ENCODE measurements at places on chromosomes 1 and 21. TPM values are rescaled to one million over a fixed set of nuclear protein-coding genes. Genes with fewer than 3 reads are reported as not detected.

DNA sequence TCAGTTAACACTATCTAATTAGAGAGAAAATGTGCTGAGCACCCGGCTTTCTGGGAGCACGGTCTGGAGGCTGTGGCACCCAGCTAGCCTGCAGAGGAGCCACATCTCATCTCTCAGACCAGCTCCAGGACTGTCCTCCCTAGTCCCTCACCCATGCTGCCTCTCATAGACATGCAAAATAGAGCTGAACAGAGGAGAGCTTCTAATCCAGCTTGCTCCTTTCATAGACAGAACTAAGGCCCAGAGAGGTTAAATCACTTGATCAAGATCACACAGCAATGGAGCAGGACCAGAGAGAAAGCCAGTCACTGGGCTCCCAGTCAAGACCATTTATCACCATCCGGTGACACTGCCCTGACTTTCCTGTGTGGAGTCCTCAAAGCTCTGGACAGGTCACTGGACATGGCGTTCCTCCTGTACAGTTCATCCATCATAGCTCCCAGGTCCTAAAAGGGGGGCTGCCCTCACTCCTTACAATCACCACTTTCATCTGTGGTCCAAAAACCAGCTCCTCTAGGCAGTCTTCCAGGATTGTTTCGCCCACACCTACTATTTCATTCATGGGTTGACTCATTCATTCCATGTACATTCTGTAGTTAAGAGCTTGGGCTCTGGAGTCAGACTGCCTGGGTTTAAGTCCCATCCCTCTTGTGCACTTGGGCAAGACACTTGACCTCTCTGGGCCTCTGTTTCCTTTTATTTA, 8.8 kb upstream of the CAMK2N1 start:
- peak; percentile 87 for DNase-seq
- peak overlapping the region; percentile 90 for H3K27ac ChIP-seq
- peaks cover 23% of the 10 kb centered on the region for H3K4me1 ChIP-seq
- H3K4me3 ChIP-seq, result no peak overlapping the region
- H3K27me3 ChIP-seq, result no peaks in the 10 kb centered on the region

DNA sequence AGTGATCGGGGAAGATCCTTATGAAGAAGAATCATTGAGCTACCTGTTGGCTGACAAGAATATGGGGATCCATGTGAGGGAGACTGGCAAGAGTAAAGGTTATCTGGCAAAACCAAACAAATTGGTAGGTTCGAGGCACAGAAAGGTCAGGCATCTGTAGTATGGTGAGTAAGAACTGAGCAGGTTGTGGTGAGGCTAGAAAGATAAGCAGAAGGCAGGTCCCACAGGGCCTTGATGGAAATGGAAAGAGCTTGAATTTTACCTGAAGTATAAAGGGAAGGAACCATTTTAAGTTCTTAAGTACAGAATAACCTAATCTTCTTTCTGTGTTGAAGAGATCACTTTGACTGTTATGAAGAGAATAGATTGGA, 11.1 kb downstream of the PTPRC start:
- no peak overlapping the region for H3K27ac ChIP-seq
- no peaks in the 10 kb centered on the region for H3K4me1 ChIP-seq
- DNase-seq, result no peak
- H3K27me3 ChIP-seq, result no peaks in the 10 kb centered on the region

GRCh38 chr1:168466092-168466713, 77.6 kb downstream of the XCL2 start:
- H3K4me3 ChIP-seq, result no peak overlapping the region
- H3K27ac ChIP-seq, result no peak overlapping the region
- no peak for DNase-seq
- no peaks in the 10 kb centered on the region for H3K27me3 ChIP-seq

The ANKRD65 gene
- 0.38 TPM for total RNA-seq

GRCh38 chr1:176450526-176450925, 12.4 kb upstream of the PAPPA2 start:
- no peak for DNase-seq
- no peak overlapping the region for H3K27ac ChIP-seq
- H3K36me3 ChIP-seq, result no peaks in the 10 kb centered on the region
- no peak overlapping the region for H3K4me3 ChIP-seq

The CLCA2 gene
- total RNA-seq, result 0.11 TPM

GRCh38 chr1:151457911-151458801, 1.1 kb downstream of the POGZ start:
- H3K4me3 ChIP-seq, result peak overlapping the region; percentile 94
- peaks cover 9% of the 10 kb centered on the region for H3K4me1 ChIP-seq

The MRPL37 gene
- 109 TPM for total RNA-seq

The FMO4 gene
- 0.16 TPM for total RNA-seq

The FBXO44 gene
- total RNA-seq, result 16.8 TPM

- H3K27me3 ChIP-seq, result peaks cover 1% of the 10 kb centered on the region
- DNase-seq, result no peak
- no peak overlapping the region for H3K4me3 ChIP-seq
- no peaks in the 10 kb centered on the region for H3K36me3 ChIP-seq
- peaks cover 13% of the 10 kb centered on the region for H3K4me1 ChIP-seq
- no peak overlapping the region for H3K27ac ChIP-seq
Observed at GRCh38 chr1:110477967-110478640, 27.2 kb downstream of the PROK1 start.

DNA sequence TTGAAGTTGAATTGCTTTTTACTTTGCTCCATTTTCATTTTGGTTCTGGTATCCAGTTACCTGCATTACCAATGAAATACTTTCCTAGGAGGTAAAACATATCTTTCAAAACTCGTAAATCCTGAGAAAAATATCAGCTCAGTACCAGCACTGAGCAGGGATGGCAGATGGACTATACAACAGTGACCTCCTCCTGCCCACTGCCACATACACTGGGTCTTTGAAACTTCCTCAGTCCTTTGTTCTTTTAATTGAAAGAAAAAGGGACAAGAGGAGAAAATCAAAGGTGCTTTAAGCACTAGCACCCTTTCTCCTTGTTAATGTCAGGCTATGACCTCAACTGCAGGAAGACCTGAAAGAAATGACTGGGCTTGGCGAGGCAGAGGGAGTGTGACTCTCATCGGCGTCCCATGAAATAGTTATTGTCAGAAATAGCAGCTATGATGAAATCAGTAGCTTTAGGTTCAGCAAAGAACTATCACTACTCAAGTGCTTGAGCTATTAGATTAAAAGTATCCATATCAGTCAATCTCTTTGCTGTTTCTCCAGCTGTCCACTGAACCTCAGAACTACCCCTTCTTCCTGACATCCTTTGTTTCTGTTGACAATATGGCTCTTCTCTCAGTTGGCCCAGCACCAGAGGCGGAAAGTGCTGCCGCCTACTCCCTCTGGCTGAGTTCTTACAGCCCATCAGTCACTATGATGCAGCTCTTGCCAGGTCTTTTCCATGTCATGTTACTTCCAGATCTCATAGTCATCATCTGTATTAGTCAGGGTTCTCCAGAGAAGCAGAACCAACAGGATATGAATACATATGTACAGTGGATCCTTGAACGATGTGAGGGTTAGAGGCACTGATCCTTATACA, 207.0 kb upstream of the MAP1LC3C start:
- no peaks in the 10 kb centered on the region for H3K4me1 ChIP-seq
- H3K36me3 ChIP-seq, result no peaks in the 10 kb centered on the region
- no peak overlapping the region for H3K27ac ChIP-seq
- no peak overlapping the region for H3K4me3 ChIP-seq
- DNase-seq, result no peak

GRCh38 chr1:222920169-222920568, 105.3 kb downstream of the DISP1 start:
- no peak overlapping the region for H3K27ac ChIP-seq
- peaks cover under 1% of the 10 kb centered on the region for H3K4me1 ChIP-seq
- no peaks in the 10 kb centered on the region for H3K36me3 ChIP-seq

The CASQ1 gene
- not detected for total RNA-seq

GRCh38 chr1:47508702-47509431, 71.0 kb downstream of the FOXD2 start:
- no peak overlapping the region for H3K27ac ChIP-seq
- no peak for DNase-seq
- peaks cover 41% of the 10 kb centered on the region for H3K27me3 ChIP-seq
- no peaks in the 10 kb centered on the region for H3K4me1 ChIP-seq
- no peak overlapping the region for H3K4me3 ChIP-seq
- H3K36me3 ChIP-seq, result no peaks in the 10 kb centered on the region

The RCSD1 gene
- total RNA-seq, result 1.00 TPM

DNA sequence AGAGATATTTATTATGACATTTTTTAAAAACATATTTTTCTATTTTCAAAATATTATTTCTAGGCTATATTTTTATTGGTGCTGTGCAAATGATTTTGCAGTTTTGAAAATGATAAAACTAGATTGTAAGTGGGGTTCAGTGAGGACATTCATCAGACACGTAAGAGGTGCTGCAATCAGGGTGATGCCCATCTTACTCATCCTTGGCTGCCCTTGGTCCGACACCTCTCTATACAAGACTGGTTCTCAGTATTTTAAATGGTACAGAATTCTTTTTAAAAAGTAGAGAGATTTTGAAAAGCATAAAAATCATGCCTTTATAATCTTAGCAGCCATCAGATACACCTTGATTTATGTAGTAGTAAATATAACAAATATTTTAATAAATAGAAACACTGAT, 24.0 kb downstream of the HENMT1 start:
- H3K4me1 ChIP-seq, result no peaks in the 10 kb centered on the region
- DNase-seq, result no peak
- H3K4me3 ChIP-seq, result no peak overlapping the region
- H3K27me3 ChIP-seq, result no peaks in the 10 kb centered on the region

GRCh38 chr1:228884196-228884595, 148.9 kb downstream of the RHOU start:
- H3K36me3 ChIP-seq, result no peaks in the 10 kb centered on the region
- H3K27ac ChIP-seq, result no peak overlapping the region
- H3K4me1 ChIP-seq, result no peaks in the 10 kb centered on the region

GRCh38 chr1:163046071-163046470, 23.1 kb upstream of the RGS4 start:
- H3K27me3 ChIP-seq, result no peaks in the 10 kb centered on the region
- no peaks in the 10 kb centered on the region for H3K4me1 ChIP-seq
- no peak overlapping the region for H3K27ac ChIP-seq
- H3K4me3 ChIP-seq, result no peak overlapping the region
- no peaks in the 10 kb centered on the region for H3K36me3 ChIP-seq

DNA sequence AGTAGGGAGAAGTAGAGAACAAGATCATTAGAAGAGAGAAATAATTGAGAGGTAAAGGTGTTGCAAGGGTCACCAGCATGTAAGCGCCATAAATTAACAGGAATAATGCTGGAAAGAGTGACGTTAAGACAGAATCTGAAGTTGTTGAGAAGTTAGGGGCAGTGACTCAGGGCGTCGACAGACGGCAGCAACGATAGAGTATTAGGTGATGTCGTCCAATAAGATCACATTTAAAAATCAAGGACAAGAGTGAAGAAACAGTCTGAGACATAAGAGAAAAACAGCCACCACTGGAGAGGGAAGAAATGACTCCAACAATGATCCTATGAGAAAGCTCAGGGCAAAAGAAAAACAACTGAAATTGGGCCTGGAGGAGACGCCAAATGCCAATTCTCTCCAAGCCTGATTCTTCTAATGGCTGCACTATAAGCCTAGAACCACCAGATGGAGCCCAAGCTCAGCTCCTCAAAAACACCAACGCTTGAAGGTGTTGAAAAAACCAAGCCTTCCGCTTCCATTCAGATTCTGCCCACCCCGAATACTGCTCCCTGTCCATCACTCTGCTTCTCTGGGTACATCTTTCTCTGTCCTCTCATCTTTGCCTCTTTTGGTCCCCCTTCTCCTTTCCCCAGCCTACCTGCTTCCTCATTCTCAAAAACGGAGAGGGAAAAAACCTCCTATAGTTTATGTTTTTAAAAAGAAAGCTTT, 70.0 kb downstream of the LUZP1 start:
- peak overlapping the region; percentile 83 for H3K27ac ChIP-seq
- H3K36me3 ChIP-seq, result peaks cover 9% of the 10 kb centered on the region
- H3K4me1 ChIP-seq, result peaks cover 53% of the 10 kb centered on the region
- H3K4me3 ChIP-seq, result no peak overlapping the region
- peak; percentile 78 for DNase-seq

DNA sequence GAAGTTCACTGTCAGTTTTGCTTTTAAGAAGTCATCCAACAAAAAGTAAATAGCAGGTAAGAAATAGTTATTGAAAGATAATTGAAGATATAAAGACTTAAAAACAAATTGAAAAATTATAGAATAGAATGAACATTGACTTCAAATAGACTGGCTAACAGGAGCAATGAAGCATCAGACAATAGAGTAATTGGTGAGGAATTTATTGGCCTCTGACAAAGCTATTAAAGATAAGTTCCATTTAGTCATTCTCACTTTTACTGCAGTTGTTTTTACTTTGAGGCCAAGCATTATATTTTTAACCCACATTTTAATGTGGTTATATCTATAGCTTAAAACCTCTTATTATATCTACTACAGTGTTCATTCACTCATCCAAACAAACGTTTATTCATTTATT, 228.8 kb upstream of the ADGRL2 start:
- H3K27me3 ChIP-seq, result no peaks in the 10 kb centered on the region
- no peaks in the 10 kb centered on the region for H3K36me3 ChIP-seq
- no peak overlapping the region for H3K27ac ChIP-seq
- no peaks in the 10 kb centered on the region for H3K4me1 ChIP-seq
- H3K4me3 ChIP-seq, result no peak overlapping the region
- DNase-seq, result no peak

The KANK4 gene
- not detected for total RNA-seq

GRCh38 chr1:203632941-203633340, 6.3 kb downstream of the ATP2B4 start:
- no peak for DNase-seq
- peaks cover 53% of the 10 kb centered on the region for H3K4me1 ChIP-seq
- H3K36me3 ChIP-seq, result no peaks in the 10 kb centered on the region
- no peak overlapping the region for H3K27ac ChIP-seq

The KPRP gene
- not detected for total RNA-seq

The PODN gene
- 2.0 TPM for total RNA-seq

- no peaks in the 10 kb centered on the region for H3K36me3 ChIP-seq
- no peaks in the 10 kb centered on the region for H3K27me3 ChIP-seq
- DNase-seq, result no peak
- H3K4me1 ChIP-seq, result peaks cover 19% of the 10 kb centered on the region
- H3K4me3 ChIP-seq, result no peak overlapping the region
- no peak overlapping the region for H3K27ac ChIP-seq
Observed at GRCh38 chr1:226884966-226885820, 14.8 kb downstream of the PSEN2 start.

The CDC20 gene
- total RNA-seq, result 170 TPM

The DMRTA2 gene
- total RNA-seq, result not detected

- no peak for DNase-seq
- no peaks in the 10 kb centered on the region for H3K36me3 ChIP-seq
Observed at GRCh38 chr1:182337736-182338571, 53.6 kb downstream of the GLUL start.

The PEAR1 gene
- total RNA-seq, result 88.7 TPM

The MPL gene
- 0.18 TPM for total RNA-seq

- H3K27me3 ChIP-seq, result peaks cover 2% of the 10 kb centered on the region
- no peaks in the 10 kb centered on the region for H3K4me1 ChIP-seq
- H3K36me3 ChIP-seq, result no peaks in the 10 kb centered on the region
Observed at GRCh38 chr21:34031835-34032370, 41.5 kb upstream of the MRPS6 start.

The KCND3 gene
- not detected for total RNA-seq

- H3K4me1 ChIP-seq, result no peaks in the 10 kb centered on the region
- no peak overlapping the region for H3K27ac ChIP-seq
- DNase-seq, result peak; percentile 46
- H3K4me3 ChIP-seq, result no peak overlapping the region
- H3K36me3 ChIP-seq, result no peaks in the 10 kb centered on the region
Observed at GRCh38 chr1:205907794-205908193, 35.5 kb downstream of the SLC26A9 start.

Data from endothelial cell of umbilical vein (primary cell).